ENCODE measurements at places on chromosomes 16 and 17. TPM values are rescaled to one million over a fixed set of nuclear protein-coding genes. Genes with fewer than 3 reads are reported as not detected.

The CHST4 gene
- not detected for total RNA-seq

The KRT28 gene
- total RNA-seq = not detected

The ZACN gene
- 0.22 TPM for total RNA-seq

The PTGES3L gene
- 3.6 TPM for total RNA-seq

The CCL16 gene
- 0.25 TPM for total RNA-seq

The KRTAP9-8 gene
- not detected for total RNA-seq

The NDRG4 gene
- total RNA-seq = 7.3 TPM

The PRAC2 gene
- 10.1 TPM for total RNA-seq

The HSF5 gene
- total RNA-seq = not detected

The RNF222 gene
- total RNA-seq = not detected

The EVPLL gene
- 0.12 TPM for total RNA-seq

The C16orf96 gene
- total RNA-seq = not detected

The CACNA1G gene
- total RNA-seq = 0.03 TPM

The CDH5 gene
- total RNA-seq = 7.7 TPM

The BIRC5 gene
- 3.4 TPM for total RNA-seq

The CD300LB gene
- total RNA-seq = 0.25 TPM

The HLF gene
- total RNA-seq = 3.9 TPM

The ATP5PD gene
- 381 TPM for total RNA-seq

The CDYL2 gene
- total RNA-seq = 5.0 TPM

The GP2 gene
- total RNA-seq = 6.5 TPM

The SLC5A10 gene
- total RNA-seq = 0.31 TPM

The SLC16A6 gene
- 0.49 TPM for total RNA-seq

The DNAI2 gene
- not detected for total RNA-seq

The SMIM5 gene
- total RNA-seq = 15.4 TPM

The KIF2B gene
- total RNA-seq = not detected

The CD300LD gene
- total RNA-seq = not detected

The LPO gene
- not detected for total RNA-seq

The DBF4B gene
- total RNA-seq = 5.2 TPM

The PER1 gene
- 113 TPM for total RNA-seq

The RASD1 gene
- total RNA-seq = 24.6 TPM

The SPEM3 gene
- not detected for total RNA-seq

The GFAP gene
- 0.37 TPM for total RNA-seq

The CARHSP1 gene
- 50.2 TPM for total RNA-seq

The WIPF2 gene
- 43.6 TPM for total RNA-seq

The TBX21 gene
- 0.56 TPM for total RNA-seq

The TBC1D3G gene
- total RNA-seq = not detected

The C16orf86 gene
- total RNA-seq = 1.5 TPM

The DBNDD1 gene
- 3.8 TPM for total RNA-seq

The PLD2 gene
- total RNA-seq = 26.1 TPM

The FOXN1 gene
- 0.36 TPM for total RNA-seq

The OTOP2 gene
- 52.3 TPM for total RNA-seq

The PRSS8 gene
- total RNA-seq = 428 TPM

The KRT9 gene
- not detected for total RNA-seq

The CYBA gene
- 277 TPM for total RNA-seq

The GAS2L2 gene
- total RNA-seq = 0.08 TPM

The SGSM2 gene
- 35.3 TPM for total RNA-seq

All from left colon (tissue), 2 donors.